Brain pericyte (primary cell): ENCODE measurements at places on chromosomes 6 and 20.

- no peak for DNase-seq
Measured at GRCh38 chr6:35173427-35174087, 32.4 kb upstream of the TCP11 start.

GRCh38 chr6:161434921-161435747 is 161.3 kb upstream of the AGPAT4 start:
- peak; percentile 45 for DNase-seq

GRCh38 chr6:77383026-77383425 is 80.3 kb downstream of the HTR1B start:
- DNase-seq = no peak

DNA sequence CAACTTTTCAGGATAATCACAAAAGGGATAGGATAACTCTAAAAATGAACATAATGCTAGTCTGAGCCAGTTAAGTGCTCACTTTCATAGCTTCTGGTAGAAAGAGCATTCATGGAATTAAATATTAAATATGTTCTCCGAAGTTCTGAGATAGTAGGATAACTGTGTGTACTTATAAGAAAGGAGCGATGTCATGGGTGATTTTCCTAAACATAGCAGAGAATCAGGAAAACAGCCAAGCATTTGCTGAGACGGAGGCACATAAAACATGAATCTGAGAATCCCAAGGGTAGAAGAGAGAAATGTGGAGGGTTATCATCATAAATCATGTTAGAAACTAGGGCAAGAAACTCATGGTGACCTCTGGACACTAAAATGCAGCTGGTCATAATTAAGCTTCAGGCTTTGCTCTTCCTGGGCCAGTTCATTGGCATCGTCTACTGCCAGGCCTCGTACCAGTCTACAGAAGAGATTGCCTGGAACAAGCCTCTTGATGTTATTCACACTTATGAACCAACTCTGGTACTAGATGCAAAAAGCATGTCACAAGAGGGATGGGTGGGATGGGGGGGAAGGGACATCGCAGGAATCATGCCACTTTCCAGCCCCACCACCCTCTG is 436.6 kb downstream of the PRKN start:
- no peak for DNase-seq

- no peak for DNase-seq
Measured at GRCh38 chr20:8656335-8656734, 412.6 kb upstream of the PLCB4 start.

DNA sequence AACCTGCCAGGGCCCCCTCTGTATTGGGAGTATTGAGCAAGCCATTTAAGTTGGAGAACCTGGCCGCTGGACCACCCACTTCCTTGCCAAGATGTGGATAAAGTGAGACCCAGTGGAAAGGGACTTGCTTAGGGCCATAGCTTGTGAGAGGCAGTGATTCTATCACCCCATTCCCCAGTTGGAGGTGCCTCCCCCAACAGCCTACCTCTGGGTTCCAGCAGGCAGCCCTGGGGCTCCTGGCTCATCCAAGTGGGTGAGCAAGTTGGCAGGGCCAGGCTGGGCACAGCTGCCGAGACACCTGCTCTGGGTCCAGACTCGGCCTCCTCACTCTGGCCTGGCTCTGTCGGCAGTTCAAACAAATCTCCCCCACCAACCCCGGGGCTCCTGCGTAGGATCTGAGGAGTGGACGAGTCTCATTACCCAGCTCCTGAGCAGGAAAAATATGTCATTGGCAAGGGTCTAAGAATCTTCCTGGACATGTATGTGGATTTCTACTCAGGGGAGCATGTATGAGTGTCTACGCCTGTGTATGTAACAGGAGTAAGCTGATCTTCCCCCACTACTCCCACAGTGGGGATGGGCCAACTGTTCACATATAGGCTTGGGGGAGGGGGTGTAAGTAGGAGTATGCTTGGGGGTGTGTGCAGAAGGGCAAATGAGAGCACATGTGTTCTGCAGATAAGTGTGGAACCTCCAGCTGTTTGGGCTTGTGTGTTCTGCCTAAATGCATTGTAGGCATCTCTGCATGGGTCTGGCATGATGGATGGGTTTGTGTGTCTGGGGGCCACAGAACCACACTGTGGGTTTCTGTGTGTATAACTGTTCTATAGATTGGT is 1.9 kb downstream of the ID1 start:
- no peak for DNase-seq

DNA sequence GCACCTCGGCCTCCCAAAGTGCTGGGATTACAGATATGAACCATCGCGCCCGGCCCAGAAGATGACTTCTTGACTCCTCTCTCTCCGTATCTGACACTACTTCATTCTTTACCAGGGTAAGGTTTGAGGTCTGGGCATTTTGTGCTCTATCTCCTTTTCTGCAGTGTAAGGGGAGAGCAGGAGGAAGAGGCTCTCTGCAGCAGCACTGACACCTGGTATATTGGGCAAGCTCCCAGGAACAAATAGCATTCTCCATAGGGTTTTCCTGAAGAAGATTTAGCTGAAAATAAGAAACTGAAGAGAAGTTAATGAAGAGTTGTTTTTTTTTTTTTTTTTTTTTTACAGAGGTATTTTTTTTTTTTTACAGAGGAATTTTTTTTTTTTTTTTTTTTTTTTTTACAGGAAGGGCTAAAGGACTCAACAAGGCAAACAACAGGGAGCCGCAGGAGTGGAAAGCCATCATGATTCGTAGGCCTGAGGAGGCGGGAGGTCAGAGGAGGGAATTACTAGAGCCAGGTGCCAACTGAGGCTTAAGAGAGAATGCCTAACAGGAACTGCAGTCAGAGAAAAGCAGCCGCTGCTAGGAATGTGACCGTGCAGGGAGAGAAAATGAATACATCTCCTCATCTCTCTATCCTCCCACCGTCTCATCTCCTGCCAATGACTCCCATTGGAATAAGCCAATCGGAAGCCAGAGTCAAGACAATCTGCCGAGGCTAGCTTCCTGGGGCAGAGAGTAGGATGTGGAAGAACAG is 34.7 kb upstream of the ADGRF4 start:
- DNase-seq = no peak

- no peak for DNase-seq
Measured at GRCh38 chr20:25867776-25868649, 171.4 kb upstream of the ZNF337 start.

- no peak for DNase-seq
Measured at GRCh38 chr6:36852481-36853147, 13.4 kb upstream of the CPNE5 start.

- peak; percentile 99 for DNase-seq
Measured at GRCh38 chr6:84764332-84765049, at the start of gene TBX18. Gene TBX18, minus strand, starts transcription at chr6:84764598. Its CDS starts 417 bp downstream, at chr6:84764181.

DNA sequence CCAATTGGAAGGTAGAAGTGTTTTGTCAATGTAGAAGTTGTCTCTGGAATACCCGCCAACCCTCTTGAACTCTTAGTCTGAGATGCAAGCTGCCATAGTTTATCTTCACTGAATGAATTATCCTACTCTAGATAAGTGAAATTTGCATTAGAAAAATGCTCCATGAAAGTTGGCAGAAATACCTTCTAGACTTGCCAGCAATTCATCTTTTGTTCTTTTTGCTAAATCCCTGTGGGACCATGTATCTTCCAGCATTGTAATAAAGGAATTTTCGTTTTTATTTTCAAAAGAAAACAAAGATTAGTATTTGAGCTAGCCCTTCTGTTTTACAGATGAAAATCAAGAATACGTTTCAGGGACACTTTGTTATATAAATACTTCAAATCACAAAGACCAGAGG is 244.2 kb downstream of the CBLN4 start:
- DNase-seq = no peak

- DNase-seq = no peak
Measured at GRCh38 chr6:135475292-135475886, 22.2 kb downstream of the AHI1 start.

GRCh38 chr6:132830334-132830751 is 16.0 kb downstream of the RPS12 start:
- no peak for DNase-seq

DNA sequence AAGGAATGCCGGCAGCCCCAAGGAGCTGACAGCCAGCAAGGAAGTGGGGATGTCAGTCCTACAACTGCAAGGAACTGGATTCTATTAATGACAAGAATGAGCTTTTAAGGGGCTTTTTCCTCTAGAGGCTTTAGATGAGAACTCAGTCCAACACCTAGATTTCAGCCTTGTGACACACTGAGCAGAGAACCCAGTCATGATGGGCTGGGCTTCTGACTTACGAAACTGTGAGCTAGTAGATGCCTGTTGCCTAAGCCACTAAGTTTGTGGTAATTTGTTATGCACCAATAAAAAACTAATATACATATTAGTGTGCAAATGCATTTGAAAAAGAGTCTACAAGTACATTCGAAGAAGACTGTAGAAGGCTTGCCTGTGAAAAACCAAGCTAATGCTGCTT is 263.3 kb downstream of the SOX4 start:
- no peak for DNase-seq

DNA sequence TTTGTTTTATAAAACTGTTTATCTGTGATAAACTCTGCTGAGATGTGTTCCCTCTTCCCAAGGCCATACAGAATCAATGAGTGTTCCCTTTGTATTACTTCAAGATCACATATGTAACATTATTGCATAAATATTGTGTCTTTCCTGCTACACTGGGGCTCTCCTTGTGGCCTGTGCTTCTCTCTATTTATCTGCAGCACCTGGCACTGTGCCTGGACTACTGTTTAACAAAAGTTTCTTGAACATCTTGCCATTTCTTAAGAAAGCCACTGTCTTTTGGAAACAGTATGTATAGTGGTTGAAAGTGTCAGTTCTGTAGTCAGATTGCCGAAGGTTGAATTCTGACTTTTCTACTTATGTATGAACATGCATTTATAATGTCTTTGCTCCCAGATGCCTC is 169.0 kb upstream of the SCGN start:
- DNase-seq = no peak

- no peak for DNase-seq
Measured at GRCh38 chr6:47348316-47348863, 38.7 kb upstream of the TNFRSF21 start.

- DNase-seq = no peak
Measured at GRCh38 chr6:168273441-168274036, 46.0 kb downstream of the DACT2 start.

DNA sequence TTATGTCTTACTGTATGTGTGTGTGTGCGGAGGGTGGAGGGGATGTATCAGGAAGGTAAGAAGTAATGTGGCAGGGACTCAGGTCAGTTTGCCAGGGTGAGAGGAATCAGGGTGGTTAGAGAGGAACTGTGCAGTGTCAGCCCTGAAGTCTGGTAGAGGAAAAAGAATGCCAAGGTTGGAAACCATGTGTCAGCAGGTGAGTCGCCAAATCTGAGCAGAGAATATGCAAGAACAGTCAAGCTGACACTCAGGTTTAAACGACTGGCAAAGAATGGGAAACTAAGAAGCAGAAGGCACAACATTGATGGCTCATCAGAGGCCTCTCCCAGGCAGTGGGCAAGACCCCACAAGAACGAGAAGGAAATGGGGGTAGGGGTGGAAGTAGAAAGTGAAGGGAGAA is 107.5 kb upstream of the TBX18 start:
- no peak for DNase-seq

DNA sequence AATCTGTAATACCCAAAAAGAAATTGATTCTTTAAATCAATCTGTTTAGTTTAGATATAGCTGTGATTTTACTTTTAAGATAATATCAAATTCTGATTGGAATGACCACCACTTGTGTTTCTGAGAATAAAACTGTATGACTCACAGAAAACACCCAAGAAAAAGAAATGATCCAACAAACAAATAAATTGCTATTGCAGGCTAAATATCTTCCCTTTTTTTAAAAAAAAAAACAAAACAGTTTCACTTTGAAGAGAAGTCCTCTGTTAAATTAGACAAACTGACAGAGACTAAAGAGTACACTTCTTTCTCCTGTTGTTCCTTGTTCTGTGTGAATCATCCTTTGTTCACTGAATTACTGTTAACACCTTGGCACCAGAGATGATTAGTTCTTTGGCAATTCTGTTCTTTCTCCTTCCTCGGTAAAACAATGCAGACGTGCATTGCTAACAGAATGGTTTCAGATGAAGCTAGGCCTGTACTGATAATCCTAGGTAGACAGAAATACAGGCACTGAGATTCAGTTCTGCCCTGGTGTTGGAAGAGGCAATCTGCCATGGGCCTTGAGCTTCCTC is 895.2 kb upstream of the CITED2 start:
- DNase-seq = no peak

DNA sequence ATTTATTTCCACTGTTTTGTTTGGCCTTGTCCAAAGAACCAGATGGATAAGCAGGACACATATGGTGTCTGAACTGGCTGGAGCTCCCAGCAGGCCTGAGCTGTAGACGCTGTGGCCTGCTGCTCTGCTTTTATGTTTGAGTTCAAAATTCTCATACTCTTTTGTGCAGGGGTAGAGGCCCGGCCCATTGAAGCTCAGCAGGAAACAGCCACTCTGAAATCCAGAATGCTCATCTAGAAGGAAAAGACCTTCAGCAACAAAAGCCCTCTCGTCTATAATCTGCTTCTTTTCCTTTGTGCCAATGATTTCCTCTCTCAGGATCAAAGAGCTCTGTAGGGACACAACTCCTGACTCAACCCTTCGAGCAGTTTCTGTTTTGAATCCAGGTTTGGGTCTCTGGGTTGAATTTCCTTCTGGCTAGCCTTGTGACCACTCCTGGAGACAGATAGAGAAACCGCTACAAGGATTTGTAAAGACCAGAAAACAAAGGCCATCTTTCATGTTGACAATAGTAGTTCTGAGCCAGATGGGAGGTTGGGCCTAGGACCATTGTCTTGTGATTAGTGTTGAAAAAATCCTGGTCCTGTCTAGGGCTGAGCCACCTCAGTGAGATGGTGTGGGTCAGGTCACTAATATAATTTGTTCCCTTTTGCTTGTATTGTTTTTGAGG is 446.7 kb downstream of the BCKDHB start:
- peak; percentile 57 for DNase-seq

GRCh38 chr6:27503436-27504030 is 30.6 kb upstream of the ZNF184 start:
- DNase-seq = peak; percentile 20

- DNase-seq = no peak
Measured at GRCh38 chr6:156378853-156379252, 398.3 kb upstream of the ARID1B start.

- no peak for DNase-seq
Measured at GRCh38 chr6:26329763-26330511, 35.1 kb upstream of the BTN3A2 start.

- no peak for DNase-seq
Measured at GRCh38 chr20:32449890-32450401, 91.8 kb downstream of the ASXL1 start.
